ENCODE measurements at places on chromosomes 2 and 18. TPM values are rescaled to one million over a fixed set of nuclear protein-coding genes. Genes with fewer than 3 reads are reported as not detected.

The CYS1 gene
- 0.50 TPM for total RNA-seq

The SPP2 gene
- not detected for total RNA-seq

The MREG gene
- total RNA-seq = 12.1 TPM

The HS1BP3 gene
- total RNA-seq = 10.5 TPM

The LRRTM1 gene
- not detected for total RNA-seq

The OTOF gene
- 17.2 TPM for total RNA-seq

The CEBPZOS gene
- 35.1 TPM for total RNA-seq

The SFT2D3 gene
- 5.5 TPM for total RNA-seq

The SLC38A11 gene
- not detected for total RNA-seq

The ANKRD29 gene
- not detected for total RNA-seq

The GNLY gene
- total RNA-seq = 143 TPM

The ZSWIM2 gene
- not detected for total RNA-seq

The ANKRD30BL gene
- not detected for total RNA-seq

The KCNG2 gene
- total RNA-seq = not detected

The COL4A3 gene
- total RNA-seq = not detected

The ERFE gene
- total RNA-seq = 0.37 TPM

The TMEM178A gene
- not detected for total RNA-seq

The COLEC12 gene
- total RNA-seq = not detected

The GRHL1 gene
- total RNA-seq = 0.57 TPM

The LAMA3 gene
- 0.63 TPM for total RNA-seq

The CCDC141 gene
- 17.0 TPM for total RNA-seq

The GPR148 gene
- not detected for total RNA-seq

The CHAC2 gene
- total RNA-seq = 17.1 TPM

The EIF4E2 gene
- 68.5 TPM for total RNA-seq

The ATP5F1A gene
- total RNA-seq = 377 TPM

The MOGAT1 gene
- total RNA-seq = not detected

The TIA1 gene
- 119 TPM for total RNA-seq

The TUBB6 gene
- total RNA-seq = 10.9 TPM

The IL18R1 gene
- 50.2 TPM for total RNA-seq

The GPBAR1 gene
- total RNA-seq = 0.97 TPM

The GCFC2 gene
- total RNA-seq = 21.9 TPM

The EML6 gene
- total RNA-seq = 1.3 TPM

The IL36B gene
- total RNA-seq = not detected

The CABYR gene
- 1.1 TPM for total RNA-seq

The PAIP2B gene
- total RNA-seq = 1.5 TPM

The RMDN2 gene
- 1.9 TPM for total RNA-seq

The TBR1 gene
- total RNA-seq = not detected

The ANO7 gene
- total RNA-seq = 0.29 TPM

The ODC1 gene
- total RNA-seq = 54.4 TPM

The HOXD1 gene
- total RNA-seq = not detected

The CRYGA gene
- total RNA-seq = not detected

The DUSP19 gene
- 0.68 TPM for total RNA-seq

All from activated CD8-positive, alpha-beta T cell treated with anti-CD3 and anti-CD28 coated beads, Interleukin-2, amount 10 ng/mL, durations not matched to agents 7 days and 5 days (primary cell).